ENCODE measurements at places on chromosomes 4 and X.

GRCh38 chr4:157521906-157522305 lies 301.4 kb downstream of the GRIA2 start:
- no peak for DNase-seq

GRCh38 chr4:163621821-163622220 lies 127.3 kb downstream of the TMA16 start:
- no peak for DNase-seq

DNA sequence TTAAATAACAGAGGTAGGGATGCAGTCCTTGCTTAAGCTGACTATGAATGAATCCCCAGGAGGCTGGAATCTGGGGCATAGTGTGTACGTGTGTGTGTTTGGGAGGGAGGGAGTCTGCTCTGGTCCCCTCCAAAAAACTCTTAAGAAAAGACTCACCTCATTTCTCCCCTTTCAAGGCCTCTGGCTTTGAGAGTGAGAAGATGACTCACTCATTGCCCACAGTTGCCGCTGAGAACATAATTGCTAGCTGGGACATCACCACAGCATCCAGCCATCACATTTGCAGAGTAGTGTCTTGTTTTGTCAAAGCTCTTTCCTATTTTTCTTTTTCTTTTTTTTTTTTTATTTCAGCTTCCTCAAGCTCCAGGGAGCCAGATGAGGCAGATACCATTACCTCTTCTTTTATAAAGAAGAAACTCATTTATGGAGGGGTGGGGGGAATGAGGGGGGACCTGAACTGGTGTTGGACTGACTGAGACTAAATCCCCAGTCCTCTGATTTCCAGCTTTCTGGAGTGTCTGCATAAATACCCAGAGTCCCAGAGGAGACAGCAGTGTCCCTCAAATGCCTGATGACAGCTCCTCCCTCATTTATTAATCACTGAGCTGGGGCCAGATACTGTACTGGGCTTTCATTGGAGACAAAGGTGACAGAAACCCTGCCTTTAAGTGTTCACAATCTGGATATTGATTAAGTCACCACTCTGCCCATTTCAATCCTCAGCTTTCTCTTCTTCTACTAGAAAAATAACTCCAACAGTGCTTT lies 61.9 kb upstream of the LAS1L start:
- no peak for DNase-seq

GRCh38 chrX:39574178-39574577 lies 523.6 kb downstream of the BCOR start:
- DNase-seq: no peak

GRCh38 chr4:20297783-20298182 lies 46.1 kb downstream of the SLIT2 start:
- DNase-seq: no peak

DNA sequence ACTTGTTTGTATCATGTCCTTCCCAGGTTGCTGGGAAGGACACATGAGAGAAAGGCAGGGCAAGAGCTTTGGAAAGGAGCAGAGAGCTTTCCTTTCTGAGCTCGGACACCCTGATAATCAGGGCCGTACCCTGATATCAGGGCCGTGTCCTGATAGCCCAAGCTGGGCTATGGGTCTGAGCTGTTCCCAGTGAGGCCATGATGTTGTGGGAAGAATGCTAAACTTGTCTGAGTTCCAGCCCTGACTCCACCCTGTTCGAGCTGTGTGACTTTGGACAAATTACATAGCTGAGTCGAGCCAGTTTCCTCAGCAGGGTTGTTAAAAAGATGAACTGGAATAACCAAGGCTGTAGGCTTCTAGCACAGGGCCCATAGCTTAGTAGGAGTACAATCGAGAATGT lies 3.3 kb upstream of the CXCR3 start:
- DNase-seq: no peak

Measured in RPMI8226 (cell line).